Spinal cord (tissue), 10 donors: ENCODE measurements at places on chromosomes 12 and 14.
A peak's percentile ranks its signal among the peaks of the same experiment; 100 is the strongest.

DNA sequence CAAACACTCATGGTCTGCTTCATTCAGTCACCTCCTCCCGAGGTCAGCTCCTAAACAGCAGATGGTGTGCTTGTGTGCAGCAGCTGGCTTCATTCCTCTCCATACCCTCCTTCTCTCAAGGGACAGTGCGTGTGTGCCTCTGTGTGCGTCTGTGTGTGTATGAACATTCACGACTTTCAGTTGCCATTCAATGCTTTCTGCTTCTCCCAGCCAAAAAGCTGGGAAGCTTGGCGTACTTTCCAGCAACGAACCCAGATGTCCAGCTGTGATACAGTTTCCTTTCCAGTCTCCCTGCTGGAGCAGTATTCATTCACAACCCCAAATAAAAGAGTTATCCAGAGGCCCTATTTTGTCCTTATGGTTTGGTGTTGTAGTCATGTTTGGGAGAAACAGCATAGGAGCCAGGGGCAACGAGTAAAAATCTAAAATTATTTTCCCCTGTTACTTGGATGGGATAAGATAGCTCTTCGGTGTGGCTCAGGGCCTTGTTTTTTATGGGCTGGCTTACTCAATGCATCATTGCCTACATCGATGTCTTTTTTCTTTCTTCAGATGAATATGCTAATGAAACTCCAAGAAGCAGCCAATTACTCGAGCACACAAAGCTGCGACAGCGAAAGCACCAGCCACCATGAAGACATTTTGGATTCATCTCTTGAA lies 379.3 kb downstream of the NAV3 start:
- DNase-seq = peak; percentile 91

DNA sequence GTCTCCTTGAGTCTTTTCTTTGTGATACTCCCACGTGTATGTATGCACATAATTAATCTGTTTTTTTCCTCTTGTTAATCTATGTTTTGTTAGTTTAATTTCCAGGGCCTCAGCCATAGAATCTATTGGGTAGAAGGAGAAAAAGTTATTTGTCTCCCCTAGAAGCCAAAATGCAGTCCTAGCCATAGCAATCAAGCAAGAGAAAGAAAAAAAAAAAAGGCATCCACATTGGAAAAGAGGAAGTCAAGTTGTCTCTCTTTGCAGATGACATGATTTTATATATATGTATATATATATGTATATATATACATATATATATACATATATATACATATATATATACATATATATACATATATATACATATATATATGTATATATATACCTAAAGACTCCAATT lies 25.4 kb upstream of the ETV6 start:
- DNase-seq = no peak

GRCh38 chr12:80291108-80291754 lies 152.8 kb upstream of the PTPRQ start:
- DNase-seq = no peak

DNA sequence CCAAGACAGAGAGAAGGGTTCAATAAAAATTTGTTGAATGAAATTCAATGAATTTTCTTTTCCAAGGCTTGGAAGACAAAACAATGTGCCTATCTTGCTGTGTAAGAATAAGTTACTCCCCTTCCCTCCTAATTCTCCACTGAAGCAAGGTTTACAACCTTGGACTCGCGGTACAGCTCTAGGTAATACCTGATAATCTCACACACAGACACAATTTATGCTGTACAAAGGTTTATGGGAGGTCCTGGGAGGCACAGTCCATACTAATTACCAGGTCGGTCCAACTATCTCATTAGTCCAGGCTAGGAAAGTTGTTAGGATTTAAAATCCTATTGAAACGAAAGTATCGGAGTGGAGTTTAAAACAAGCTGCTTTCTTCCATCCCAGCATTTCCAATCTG lies 42.6 kb downstream of the NELL2 start:
- no peak for DNase-seq

- DNase-seq = no peak
These were observed 29.0 kb downstream of the LGMN start for GRCh38 chr14:92719421-92719820.
